ENCODE measurements at places on chromosomes 7 and 10.

DNA sequence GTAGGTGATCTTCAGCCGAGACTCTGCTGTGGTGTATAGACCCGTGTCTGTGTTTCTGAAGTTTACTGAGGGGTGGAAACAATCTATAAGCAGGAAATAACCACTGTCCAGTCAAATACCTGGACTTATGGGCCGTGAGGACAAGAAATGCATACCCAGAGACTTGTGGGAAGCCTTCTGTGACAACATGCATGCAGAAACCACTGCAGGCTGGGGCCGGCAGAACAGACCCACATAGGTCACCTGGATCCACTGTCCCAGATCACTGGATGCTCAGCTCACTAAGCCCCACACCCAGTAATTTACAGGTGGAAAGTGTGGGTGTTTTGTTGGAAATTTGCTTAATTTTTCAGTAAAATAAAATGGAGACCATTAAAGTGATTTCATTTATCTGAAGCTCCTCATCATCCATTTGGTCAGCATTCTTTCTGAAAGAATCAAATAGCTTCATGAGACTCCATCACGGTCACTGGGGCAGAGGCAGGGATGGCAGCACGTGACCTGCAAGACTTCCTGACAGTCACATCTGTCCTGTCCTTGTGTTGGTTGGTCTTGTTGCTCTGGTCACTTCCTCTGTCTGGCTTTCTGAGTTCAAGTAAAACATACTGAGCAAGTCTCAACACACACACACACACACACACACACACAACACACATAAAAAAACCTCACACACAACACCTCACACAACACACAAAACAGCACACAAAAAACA lies 108.3 kb downstream of the TNS3 start:
- no peak for DNase-seq

GRCh38 chr10:44937196-44938005 lies 22.2 kb upstream of the RASSF4 start:
- DNase-seq = peak; percentile 60

DNA sequence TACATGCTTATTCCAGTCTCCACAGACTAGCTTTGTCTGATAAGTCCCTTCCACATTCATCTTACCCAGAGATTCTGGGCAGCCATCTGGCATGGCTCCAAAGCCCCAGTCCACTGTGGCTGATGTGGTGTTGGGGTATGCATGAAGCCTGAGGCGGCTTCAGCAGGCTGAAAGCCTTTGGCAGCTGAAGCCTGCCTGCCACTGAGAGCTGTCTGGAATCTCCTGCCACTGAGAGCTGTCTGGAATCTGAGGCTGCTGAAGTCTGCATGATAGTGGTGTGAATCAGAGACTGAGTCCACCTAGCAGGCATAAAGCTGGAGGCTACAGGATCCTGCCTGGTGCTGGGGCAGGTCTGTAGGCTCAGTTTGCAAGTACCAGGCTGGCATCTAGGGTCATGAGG lies 87.1 kb downstream of the DYNC1I1 start:
- DNase-seq = no peak

DNA sequence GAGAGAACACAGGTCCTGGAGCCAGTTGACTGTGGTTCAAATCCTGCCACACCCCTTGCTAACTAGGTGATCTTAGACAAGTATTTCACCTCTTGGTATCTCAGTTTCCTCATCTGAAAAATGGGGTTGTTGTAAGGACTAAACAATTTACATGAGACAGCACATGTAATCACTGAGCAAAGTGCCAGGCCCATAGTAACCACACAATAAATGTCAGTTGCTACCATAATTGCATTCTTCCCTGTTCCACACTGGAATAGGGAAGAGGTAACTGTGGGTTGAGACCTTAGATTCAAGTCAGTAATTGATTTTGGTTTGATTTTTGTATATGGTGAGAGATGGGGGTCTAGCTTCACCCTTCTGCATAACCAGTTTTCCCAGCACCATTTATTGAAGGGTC lies 91.4 kb upstream of the PDLIM1 start:
- DNase-seq = no peak

GRCh38 chr10:4316161-4316810 lies 509.7 kb upstream of the AKR1E2 start:
- peak; percentile 75 for DNase-seq

DNA sequence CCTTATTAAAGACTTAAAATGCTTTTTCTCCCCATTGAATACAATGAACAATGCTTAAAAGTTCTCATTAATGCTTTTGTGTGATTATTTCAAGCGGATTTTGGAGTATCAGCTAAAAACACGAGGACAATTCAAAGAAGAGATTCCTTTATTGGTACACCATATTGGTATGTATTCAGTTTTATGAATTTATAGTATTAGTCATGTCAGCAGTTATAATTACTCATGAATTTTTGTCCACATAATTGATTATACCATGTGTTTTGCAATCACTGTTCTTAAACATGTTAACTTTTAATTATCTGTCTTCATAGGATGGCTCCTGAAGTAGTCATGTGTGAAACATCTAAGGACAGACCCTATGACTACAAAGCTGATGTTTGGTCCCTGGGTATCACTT lies 31.9 kb downstream of the SLK start:
- DNase-seq = no peak

DNA sequence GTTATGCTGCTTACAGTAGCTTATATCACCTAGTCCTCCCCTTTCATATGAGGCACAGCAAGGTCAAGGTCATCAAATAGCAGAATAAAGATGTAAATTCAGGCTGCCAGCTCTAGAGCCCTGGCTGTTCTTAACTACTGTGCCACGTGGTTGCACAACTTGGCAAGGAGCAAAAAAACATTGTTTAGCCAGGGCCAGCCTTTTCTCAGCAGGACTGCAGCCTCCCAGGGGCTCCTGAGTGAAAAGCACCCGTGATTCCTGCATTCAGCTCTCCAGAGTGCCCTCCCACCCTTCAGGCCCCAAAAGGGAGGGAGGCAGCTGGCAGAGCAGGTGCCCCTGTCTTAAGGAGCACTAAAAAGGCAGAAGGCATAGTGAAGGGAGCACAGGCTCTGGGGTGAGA lies 31.8 kb upstream of the TM9SF3 start:
- no peak for DNase-seq

- DNase-seq = no peak
Measured at GRCh38 chr7:78052112-78052511, 253.5 kb downstream of the PHTF2 start.

GRCh38 chr10:97747573-97747972 lies 10.6 kb downstream of the ZFYVE27 start:
- no peak for DNase-seq

GRCh38 chr7:25454562-25455041 lies 226.3 kb upstream of the NPVF start:
- no peak for DNase-seq

GRCh38 chr10:83515001-83515400 lies 624.3 kb upstream of the GHITM start:
- no peak for DNase-seq

DNA sequence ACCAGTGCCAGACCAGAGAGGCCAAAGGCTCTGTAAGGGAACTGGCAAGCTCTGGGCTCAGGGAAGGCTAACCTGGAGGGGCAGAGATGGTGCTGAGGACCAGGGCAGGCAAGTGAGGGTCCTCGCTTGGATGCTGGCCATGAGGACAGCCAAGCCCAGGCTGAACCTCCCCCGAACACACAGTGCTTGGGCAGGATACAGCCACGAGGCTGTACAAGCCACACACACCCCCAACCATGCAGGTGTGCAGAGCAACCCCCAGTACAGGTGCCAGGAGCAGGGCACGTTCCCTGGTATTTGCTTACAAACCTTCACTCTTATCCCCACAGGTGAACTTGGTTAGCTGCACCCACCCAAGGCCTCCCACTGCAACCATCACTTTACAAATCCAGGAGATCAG lies 185.7 kb downstream of the GRID1 start:
- no peak for DNase-seq

DNA sequence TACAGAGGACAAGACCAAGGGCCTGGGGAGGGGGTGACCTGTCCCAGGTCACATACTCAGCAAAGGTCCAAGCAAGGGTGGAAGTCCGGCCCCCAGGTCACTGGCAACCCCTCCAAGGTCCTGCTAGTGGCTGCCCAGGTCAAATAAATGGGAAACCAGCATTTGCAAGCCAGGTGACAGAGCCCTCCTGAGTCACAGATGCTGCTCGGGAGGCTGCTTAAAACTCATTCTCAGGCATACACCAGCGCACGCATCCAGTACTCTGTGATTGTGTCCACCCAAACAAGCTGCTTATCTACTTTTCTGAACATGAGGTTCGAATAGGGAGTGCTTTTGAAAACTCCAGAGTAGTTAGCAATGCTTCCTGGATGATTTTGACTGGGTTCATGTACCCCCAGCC lies 130.6 kb downstream of the TAX1BP1 start:
- no peak for DNase-seq

DNA sequence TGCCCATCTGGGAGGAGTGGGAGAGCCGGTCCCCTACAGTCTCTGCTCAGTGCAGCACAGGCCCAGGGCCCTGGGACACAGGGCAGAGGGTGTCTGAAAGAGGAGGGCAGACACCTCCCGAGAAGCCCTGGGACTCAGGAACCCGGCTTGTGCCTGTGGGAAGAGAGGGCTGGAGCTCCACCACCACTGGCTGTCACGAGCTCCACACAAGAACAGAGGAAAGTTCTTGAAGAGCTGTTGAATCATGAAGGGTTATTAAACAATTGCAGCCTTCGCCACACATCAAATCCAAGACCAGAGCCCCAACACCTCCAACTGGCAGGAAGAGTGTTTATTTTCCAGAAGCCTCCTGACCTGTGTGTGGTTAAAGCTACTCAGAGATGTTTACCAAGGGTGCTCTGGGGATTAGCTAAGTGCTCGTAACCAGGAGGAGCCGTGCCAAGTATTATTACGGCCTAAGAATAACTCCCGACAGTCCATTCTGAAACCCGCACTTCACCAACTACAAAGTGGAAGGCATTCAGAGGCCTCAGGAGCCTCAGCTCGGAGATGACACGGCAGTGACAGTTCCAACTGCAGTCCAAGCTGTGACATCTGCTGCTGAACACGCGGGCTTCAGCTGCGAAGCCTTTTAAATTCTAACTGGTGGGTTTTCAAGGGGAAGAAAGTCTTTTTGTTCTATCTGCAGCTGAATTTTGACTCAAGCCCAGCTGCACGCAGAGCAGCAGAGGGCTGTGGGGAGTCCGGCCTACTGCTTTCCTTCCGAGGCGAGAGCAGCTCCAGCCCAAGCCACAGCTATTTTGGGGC lies 75.1 kb downstream of the MAD1L1 start:
- DNase-seq = peak; percentile 70

- peak; percentile 60 for DNase-seq
Measured at GRCh38 chr10:86359111-86359510, 7.5 kb downstream of the GRID1 start.

DNA sequence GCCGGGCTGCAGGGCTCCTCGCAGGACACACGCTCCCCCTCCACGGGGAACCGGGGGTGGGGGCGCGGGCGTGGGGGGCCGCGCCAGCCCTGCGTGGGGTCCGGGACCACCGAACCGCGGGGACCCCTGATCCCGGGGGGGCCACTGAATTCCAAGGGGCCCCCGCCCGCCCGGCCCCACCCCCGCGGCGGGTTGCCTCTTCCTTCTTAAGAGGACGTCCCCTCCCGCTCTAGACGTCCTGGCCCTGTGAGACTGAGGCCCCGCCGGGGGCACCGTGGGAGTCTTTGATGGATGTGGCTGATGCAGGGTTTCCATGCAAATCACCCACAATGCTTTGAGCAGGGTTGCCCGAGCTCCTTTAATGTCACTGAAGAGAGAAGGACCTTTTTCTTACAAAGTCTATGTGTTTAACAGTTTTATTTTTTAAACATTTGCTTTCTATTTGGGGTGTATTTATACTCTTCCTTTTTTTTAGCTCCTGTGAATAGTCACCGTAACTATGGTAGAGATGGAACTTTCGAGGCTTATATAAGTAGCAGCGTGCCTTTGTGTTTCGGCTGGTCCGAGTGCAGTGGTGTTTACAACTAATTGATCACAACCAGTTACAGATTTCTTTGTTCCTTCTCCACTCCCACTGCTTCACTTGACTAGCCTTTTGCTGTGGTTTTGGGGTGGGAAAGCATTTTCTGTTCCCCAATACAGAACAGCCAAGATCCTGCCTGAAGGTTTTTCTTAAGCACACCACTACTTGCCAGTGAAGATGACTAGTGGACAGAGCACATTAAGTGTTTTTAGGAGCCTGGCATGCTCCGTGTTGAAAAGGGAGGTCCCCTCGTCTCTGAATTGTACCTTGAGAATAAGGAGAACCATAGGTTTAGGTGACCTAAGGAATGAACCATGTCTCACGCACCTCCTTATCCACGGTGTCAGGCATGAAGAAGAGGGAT lies 44.8 kb downstream of the PDIA4 start:
- no peak for DNase-seq

DNA sequence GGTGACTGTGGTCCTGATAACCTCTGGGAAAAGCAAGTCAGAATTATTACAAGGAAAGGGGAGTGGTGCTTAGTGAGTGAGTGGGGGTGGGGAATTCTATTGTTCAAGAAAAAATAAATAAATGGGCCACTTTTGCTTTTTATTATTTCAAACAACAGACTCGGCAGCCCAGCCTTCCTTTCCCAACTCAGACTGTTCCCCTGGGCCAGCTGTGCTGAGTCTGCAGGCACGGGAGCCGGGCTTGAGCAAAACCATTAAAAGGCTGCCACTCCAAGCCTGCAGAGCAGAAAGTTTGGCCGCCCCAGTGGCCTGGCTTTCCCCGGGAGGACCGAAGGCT lies 90.0 kb downstream of the PLXNA4 start:
- no peak for DNase-seq

DNA sequence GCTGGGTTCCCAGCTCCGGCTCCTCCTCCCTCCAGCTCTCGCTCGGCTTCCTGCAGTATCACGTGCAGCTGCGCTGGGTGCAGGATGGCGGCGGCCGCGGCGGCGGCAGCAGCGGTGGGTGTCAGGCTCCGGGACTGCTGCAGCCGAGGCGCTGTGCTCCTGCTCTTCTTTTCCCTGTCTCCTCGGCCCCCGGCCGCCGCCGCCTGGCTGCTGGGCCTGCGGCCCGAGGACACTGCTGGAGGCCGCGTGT lies at the start of gene CNNM1:
Gene CNNM1, plus strand, starts transcription at position 53 of the 250 bp plus-strand sequence. Its CDS starts 32 bp downstream, at position 85.
- DNase-seq = no peak

DNA sequence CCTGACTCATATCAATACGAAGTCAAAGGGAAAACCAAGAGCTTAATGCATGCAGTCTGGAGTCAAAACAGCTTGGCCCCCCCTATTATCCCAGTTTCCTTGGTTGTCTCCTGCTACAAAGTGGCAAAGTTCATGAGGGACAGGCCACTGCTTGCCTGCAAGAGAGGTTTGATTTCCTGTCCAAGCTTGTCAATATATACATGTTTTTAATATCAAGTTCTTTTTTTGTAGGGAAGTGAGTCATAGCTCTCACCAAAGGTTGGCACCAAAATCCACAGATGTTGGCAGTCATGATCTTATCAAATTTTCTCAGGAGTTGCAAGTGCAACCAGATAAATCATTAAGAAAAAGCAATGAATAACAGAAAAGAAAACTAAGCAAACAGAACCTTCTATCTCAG lies 176.8 kb downstream of the COBL start:
- no peak for DNase-seq

- DNase-seq = no peak
Measured at GRCh38 chr7:127594490-127594889, 954 bp downstream of the FSCN3 start.

GRCh38 chr7:139918480-139918879 lies 89.4 kb downstream of the TBXAS1 start:
- no peak for DNase-seq

GRCh38 chr10:47456079-47456785 lies 27.7 kb downstream of the ANXA8 start:
- DNase-seq = no peak
